ENCODE measurements at places on chromosomes 5 and 9.
A peak's percentile ranks its signal among the peaks of the same experiment; 100 is the strongest.

- DNase-seq: peak; percentile 48
Observed at GRCh38 chr5:33850100-33850594, 41.6 kb downstream of the ADAMTS12 start.

GRCh38 chr5:10761933-10762775 lies 1.1 kb upstream of the DAP start:
- DNase-seq: no peak

DNA sequence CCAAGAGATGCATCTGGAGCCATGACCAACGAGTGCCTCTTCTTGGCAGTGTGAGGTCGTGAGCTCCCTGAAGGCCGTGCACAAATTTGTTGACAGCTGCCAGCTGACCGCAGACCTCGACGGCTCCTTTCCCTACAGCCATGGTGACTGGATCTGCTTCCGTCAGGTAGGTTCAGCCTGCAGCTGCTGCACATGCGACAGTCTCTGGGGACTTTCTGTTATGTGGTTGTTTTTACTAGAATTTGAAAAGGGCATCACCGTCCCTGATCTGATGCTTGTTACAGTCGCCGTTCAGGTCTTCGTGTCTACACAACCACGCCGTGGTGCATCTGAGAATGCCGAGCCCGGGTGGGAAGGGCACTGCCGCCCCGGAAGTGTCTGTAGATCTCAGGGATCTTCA lies 36.5 kb upstream of the LRRC14B start:
- no peak for DNase-seq

GRCh38 chr5:139734539-139734916 lies 61.1 kb upstream of the PSD2 start:
- no peak for DNase-seq

GRCh38 chr5:121987685-121988073 lies 25.9 kb downstream of the SRFBP1 start:
- DNase-seq: no peak

GRCh38 chr5:66382152-66382551 lies 214.0 kb upstream of the MAST4 start:
- DNase-seq: no peak

DNA sequence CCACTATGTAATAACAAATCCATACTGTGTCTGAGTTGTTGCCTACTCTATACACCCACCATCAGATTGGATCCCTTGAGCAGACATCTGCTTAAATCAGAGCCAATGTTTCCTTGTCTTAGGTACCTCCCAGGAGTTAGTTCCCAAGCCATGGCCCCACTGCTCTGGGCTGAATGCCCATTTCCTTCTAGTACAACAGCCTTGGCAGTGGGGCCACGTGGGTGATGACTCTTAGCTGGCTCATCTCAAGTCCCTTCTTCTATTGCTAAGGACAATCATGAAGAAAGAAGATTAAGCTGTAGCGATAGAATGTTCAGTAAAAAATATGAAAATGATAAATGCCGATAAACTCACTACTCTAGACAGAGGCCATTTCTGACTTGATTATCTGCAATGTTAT lies 16.6 kb downstream of the PTGR1 start:
- DNase-seq: no peak

DNA sequence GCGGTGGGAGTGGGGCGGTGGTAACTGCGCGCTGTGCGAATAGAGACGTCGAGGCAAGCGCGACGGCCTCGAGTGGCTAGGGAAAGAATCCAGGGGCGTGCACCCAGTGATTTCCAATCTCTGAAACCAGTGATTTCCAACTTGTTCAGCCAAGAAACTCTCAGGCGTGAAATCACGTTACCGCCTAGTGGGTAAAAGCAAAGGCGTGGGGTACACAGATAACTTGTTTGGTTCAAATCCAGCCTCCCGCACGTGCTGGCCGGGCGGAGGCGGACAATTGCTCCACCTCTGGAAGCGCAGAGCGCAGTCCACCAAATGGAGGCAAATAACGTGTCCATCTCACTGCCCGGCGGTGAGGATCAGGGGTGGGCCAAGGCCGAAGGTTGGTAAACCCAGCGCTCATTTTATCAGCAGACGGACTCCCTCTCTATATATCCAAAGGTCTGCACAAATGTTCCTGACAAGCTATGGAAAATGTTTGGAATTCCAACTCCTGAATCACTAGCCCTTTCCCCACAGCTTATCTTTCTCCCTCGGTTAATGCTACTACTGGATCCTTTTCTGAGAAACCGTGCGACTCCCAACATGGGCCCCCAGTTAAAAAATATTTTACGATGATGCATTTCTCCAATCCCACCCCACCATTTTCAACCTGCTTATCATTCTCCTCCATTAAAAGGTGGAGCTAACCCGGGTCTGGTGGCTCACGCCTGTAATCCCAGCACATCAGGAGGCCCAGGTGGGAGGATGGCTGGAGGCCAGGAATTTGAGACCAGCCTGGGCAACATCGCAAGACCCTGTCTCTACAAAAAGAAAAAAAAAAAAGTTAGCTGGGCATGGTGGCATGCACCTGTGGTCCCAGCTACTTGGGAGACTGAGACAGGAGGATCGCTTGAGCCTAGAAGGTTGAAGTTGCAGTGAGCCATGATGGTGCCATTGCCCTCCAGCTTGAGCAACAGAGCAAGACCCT lies 950 bp upstream of the FNBP1 start:
- no peak for DNase-seq

DNA sequence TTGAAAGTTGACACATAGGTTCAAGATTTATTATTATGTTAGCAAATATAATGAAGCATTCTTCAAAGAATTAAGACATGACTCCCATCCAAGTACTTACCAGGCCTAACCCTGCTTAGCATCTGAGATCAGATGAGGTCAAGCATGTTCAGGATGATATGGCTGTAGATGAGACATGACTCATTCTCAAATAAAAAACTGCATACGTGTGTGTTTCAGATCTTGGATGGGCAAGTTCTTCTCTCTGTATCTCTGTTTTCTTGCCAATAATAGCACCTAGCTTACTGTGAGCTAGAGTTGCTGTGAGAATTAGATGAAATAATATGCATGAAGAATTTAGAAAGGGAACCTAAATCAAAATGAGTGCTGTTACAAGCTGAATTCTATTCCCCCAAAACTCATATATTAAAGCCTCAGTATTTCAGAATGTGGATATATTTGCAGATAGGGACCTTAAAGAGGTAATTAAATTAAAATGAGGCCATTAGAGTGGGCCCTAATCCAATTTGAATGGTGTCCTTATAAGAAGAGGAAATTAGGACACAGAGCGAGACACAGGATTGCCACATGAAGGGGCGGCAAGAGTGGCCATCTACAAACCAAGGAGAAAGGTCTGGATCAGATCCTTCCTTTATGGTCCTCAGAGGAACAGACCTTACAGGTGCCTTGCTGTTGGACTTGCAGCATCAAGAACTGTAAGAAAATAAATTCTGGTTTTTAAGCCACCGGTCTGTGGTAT lies 146.2 kb downstream of the MARCHF11 start:
- DNase-seq: no peak

- DNase-seq: no peak
Observed at GRCh38 chr5:124444147-124444775, 302.2 kb downstream of the ZNF608 start.

DNA sequence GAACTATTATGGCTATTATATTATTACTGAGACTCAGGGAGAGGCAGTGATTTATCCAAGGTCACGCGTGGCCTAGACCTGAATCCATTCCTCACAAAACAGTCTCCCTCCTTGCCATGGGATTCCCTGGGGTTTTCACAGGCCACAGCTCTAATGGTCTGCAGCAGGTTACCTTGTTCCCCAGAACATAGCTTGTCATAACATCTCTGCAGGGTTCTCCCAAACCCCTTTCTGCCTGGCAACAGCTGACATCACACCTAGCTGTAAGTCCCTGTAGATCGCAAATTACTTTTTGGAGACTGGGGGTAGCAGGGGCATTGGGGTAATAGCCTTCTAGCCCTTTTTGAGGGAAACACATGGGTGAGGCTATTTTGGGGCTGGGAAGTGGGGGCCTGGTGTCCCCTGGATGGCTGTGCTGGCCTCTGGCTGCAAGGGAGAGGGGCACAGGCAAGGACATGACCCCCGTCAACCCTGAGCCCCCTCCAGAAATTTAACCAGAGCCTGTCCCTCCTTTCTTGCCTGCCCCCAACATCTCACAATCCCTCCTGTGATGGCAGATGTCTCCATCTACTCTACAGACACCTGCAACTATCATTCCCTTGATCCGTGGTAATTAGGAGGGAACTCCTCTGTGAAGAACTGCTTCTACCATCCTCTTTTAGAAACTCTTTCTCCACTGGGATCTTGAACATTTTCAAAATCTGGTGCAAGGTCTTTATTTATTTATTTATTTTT lies 1.3 kb downstream of the CD74 start:
- DNase-seq: peak; percentile 86

- no peak for DNase-seq
Observed at GRCh38 chr9:27514551-27514950, 9.5 kb upstream of the IFNK start.

- no peak for DNase-seq
Observed at GRCh38 chr9:111902391-111903139, 6.0 kb downstream of the UGCG start.

DNA sequence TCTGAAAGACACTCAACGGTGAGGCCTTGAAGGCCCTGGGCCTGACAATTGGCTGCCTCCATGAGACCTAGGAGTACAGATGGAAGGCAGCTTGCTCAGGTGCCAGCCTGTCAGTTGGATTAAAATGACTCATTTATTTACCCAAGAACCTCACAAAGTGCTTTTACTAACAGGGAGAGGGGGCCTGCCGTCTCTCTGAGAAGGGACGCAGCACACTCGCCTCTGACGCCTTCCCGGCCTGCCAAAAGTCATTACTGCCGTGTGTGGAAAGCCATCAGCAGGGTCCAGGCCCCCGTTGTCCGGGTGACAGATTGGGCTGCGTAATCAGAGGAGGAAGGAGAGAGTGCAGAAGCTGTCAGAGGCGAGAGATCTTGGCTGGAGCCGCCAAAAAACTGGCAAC lies 32.4 kb downstream of the DDX31 start:
- DNase-seq: no peak

DNA sequence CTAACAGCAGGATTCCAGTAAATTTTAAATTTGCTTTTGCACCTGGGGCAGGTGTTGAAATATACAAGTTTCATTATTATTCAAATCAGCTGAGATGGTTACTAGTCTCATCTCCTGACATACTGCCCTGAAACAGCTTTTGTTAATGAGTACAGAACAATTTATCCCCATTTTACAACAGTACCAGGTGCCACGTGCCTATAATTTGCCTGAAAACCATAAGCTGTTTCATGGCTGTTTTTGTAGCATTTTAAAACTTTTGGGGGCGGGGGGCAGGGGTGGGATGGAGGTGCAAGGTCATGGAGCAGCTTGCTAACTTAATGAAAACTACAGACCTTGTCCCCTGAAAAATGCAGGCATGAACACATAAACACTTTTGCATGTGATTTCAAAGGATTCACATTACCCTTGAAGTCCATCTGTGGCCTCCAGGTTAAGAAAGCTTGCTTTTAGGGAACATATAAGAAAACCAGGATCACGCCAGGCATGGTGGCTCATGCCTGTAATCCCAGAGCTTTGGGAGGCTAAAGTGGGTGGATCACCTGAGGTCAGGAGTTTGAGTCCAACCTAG lies 42.1 kb downstream of the TIMD4 start:
- DNase-seq: no peak

DNA sequence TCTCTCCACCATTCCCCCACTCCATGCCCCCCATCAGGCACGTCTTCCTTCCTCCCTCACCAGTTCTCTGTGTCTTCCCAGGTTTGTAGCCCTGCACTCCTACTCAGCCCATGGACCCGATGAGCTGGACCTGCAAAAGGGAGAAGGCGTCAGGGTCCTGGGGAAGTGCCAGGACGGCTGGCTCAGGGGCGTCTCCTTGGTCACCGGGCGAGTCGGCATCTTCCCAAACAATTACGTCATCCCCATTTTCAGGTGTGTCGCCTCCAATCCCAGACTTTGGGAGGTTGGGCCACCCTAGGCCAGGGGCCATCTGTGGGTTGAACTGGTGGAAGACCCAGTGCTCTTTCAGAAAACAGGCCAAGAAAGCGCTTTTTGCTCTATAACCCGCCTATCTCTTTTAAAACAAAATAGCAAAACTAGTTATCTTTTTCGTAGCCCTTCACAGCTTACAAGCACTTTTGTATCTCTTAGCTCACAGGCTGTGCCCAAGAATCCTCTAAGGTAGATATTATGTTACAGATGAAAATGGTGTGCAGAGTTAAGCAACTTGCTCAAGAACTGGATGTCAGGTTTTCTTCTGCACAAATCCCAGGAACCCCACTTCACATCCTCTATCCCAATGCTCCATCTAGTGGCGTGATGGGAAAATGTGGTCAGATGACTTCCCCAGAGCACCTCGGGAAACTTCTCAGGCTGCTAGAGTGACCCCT lies 56.2 kb downstream of the PLAC8L1 start:
- no peak for DNase-seq

DNA sequence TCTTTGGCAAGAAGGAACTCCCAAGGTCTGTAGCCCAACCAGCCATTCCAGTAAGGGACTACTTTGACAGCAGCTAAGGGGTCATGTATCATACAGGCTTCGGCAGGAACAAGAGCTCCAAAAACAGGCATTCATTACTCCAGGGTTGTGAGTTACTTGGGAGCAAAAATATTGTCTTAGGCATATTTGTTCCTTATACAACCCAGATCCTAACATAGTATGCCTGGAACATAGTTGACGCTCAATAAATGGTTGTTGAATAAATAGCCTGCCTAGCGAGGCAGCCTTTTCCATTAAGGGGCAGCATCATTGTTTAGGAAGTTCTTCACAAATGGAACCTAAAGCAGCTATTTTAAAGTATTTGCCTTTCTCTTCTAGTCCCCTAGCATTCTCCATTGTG lies 35.8 kb upstream of the FER start:
- no peak for DNase-seq

- no peak for DNase-seq
Observed at GRCh38 chr9:33011831-33012230, 10.4 kb upstream of the APTX start.

GRCh38 chr9:133619791-133620190 lies 10.6 kb upstream of the FAM163B start:
- peak; percentile 57 for DNase-seq

GRCh38 chr9:16459421-16460148 lies 410.9 kb downstream of the BNC2 start:
- no peak for DNase-seq

DNA sequence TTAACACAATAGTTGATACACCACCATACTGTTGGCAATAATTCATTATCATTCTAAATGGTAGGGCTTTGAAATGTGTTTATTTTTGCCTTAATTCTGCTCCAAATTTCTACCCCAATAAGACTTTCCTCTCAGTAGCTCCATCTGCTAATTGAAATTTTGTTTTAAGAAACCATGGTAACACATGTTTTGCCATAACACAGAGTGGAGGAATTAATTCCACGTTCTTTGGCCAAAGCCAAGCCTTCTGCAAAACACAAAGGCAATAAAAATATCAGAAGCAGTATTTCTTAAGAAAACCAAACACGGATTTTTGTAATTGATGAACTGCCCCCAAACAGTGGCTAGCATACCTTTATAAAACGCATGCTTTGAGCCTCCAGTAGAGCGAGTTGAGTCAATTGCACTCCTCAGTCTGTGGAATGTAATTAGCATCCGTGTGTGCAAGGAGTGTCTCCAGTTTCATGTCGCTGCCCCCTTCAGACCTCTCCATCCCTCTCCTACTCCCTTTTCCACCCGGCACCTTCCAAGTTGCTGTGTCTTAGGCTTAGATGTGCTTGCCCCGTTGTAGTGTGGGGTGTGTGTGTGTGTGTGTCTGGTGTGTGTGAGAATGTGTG lies 58.2 kb upstream of the CKS2 start:
- no peak for DNase-seq

GRCh38 chr5:122940890-122941289 lies 95.5 kb downstream of the SNX24 start:
- no peak for DNase-seq

- no peak for DNase-seq
Observed at GRCh38 chr5:60578315-60578714, 121.7 kb downstream of the DEPDC1B start.

GRCh38 chr5:66870708-66871107 lies 274.5 kb downstream of the MAST4 start:
- DNase-seq: no peak

Data from activated CD4-positive, alpha-beta memory T cell treated with anti-CD3 and anti-CD28 coated beads, Interleukin-2, amount 10 ng/mL, durations not matched to agents 7 days and 5 days (primary cell).